ENCODE measurements at places on chromosomes 7 and 10.

GRCh38 chr7:157682064-157682945, 345.5 kb downstream of the DNAJB6 start:
- DNase-seq: no peak

DNA sequence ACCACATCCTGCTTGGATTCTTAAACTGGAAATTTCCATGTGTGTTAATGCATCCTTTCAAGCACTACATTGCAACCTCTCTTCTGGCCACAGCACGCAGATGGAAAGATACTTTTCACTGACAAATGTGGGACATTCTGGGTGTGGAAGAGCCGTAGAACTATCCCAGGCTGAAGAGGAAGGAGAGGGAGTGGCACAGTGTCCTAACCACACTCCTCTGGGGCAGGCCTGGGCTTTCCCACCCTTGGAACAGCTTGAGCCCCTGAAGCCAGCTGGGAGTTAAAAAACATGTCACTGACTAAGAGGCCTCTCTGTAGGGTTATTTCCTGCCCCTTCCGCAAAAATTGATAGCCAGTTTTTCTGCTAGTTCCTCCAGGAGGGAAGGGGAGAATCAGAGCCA, 34.0 kb upstream of the DNMBP start:
- DNase-seq: no peak

GRCh38 chr10:72158176-72158575, 57.6 kb upstream of the ANAPC16 start:
- DNase-seq: no peak

DNA sequence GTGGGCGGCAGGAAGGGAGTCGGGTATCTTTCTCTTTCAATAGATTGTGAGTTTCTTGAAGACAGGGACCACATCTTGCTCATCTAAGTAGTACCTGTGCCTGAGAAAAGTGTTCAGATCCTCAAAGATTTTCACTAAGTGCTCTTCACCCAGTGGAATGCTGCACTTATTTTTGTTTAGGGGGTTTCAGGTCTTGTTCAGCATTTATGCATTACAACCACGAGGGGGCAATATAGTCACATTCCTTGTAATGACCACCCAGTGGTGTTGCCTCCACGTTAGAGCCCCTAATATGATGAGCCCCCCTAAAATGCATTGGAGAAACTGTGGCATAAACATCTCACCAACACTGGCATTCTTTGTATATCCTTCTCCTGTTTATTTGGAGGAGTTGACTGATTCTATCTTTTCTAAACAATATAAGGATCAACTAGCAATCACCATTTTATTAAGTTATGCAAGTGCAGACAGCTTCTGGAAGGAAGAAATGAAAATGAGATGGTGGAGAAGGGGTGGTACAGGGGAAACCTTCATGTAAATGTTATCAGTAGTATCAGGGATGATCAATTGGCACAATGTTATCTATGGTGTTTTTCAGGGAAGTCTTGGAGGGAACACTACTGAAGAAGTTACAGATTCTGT, 3.1 kb upstream of the PAPSS2 start:
- DNase-seq: no peak

- DNase-seq: no peak
These were observed 102.1 kb downstream of the CRPPA start for GRCh38 chr7:16318989-16319915.

DNA sequence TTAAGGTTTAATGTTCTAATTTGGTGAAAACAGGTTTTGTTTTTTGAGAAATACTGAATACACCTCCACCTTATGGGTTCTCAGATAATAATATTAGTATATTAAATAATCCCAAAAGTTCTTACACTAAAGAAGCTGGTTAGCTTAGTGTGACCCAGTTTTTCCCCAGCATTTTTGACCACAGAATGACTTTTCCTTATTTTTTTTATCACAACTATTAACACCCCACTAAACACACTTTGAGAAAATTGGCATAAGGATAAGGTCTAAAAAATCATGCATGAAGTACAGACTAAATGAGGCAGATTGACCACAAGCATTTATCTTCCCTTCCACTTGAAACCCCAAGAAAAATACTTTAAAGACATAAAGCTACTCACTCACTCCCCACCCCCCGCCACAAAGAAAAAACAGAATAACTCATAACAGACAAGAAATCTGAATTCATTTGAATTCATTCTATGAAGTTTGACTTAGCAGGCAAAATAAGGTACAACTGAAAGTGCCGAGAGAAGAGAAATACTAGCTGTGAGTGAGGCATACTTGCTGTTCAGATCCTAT, 49.7 kb upstream of the WNT16 start:
- DNase-seq: no peak

GRCh38 chr10:110962443-110962842, 43.0 kb downstream of the SHOC2 start:
- DNase-seq: no peak

GRCh38 chr7:150875791-150876190, 23.5 kb downstream of the AOC1 start:
- no peak for DNase-seq

DNA sequence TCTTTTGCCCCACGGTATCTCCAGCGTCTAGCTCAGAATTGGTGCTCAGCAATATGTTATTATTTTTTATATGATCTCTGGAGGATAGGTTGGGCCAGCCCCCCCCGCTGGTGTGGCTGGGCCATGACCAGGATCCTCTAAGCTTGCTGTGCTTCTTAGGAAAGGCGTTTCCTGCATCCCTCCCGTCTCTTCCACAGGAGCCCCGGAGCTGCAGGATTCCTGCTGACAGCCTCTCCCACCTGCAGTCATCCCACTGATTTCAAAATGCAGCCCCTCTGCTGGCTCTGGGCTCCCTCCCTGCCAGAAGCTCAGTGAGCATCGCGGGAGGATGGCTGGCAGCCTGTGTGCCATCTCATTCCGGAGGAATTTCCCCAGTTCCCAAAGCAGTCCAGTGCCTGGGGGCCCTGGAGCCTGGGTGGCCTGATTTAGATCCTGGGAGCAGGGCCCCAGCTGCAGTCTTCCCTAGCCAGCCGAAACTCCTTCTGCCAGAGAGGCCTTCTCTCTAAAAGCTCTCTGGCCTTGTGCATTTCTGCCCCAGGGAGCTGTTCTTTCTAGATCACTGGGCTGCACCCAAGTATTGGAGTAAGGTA, 21.8 kb upstream of the GOLGA7B start:
- no peak for DNase-seq

DNA sequence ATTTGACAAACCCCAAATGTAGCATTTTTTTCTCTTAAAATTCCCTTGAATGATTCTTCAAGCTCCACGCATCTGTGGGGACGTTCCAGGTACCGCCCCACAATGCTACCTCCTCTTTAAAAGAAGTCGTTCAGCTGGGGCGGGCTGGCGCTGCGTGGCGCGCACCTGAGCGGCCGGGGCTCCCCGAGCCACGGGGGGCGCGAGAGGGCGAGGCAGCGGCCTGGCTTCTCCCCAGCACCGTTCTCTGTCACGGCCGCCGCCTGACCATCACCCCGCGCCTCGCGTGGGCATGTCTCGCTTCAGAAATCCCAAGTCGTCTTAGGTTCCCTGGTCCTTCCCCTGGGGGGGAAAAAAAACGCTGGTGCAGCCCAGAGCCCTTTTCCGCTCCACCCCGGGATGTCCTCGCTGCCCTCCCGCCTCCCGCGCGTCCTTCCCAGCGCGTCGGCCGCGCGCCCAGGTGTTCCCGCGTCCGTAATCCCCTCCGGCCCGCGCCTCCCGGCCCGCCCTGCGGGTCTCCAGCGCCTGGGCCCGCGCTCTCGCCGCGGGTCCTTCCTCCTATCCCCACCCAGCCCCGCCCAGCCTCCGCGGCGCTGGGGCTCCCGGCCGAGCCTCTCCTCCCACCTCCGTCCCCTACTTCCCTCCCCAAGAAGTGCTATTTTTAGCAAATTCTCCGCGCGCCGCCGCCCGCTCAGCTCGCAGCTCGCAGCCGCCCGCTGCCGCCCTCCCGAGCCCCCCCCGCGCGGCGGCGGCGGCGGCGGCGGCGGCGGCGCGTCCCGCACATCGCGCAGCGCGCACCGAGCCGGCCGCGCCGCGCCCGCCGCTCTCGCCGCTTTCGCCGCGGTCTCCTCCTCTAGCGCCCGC, 58.7 kb upstream of the PRPS1L1 start:
- DNase-seq: no peak

- no peak for DNase-seq
These were observed 224.7 kb downstream of the MLLT10 start for GRCh38 chr10:21758696-21759095.

DNA sequence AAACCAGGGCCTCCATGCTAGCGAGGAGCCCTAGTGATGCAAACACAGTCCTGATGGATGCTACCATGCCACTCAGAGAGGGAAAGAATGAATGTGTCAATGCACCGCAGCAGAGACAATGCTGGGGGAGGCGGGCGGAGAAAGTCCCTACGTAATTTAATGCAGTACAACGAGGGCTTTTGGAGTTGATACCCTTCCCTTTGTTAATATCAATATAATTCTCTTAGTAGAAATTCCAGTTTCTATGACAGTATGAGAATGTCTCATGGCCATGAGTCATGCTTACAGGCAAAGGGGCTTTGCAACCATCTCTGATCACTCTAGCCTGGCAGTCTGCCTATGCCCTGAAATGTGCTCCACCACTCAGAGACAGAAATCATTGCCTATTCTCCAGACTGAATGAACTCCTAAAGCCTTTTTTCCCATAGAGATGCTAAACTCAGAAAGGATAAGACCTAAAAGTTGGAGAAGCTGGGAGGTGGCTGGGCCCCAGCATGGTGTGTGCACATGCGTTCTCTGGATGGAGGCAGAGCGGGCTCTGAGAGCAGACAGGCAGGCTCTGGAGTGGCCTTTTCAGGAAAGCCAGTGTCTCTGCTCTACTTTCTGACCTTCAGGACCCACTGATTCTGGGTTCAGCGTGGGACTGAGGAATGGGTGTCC, 20.3 kb upstream of the GIMAP2 start:
- DNase-seq: no peak

GRCh38 chr10:128324058-128324827, 198.0 kb upstream of the MKI67 start:
- DNase-seq: no peak

DNA sequence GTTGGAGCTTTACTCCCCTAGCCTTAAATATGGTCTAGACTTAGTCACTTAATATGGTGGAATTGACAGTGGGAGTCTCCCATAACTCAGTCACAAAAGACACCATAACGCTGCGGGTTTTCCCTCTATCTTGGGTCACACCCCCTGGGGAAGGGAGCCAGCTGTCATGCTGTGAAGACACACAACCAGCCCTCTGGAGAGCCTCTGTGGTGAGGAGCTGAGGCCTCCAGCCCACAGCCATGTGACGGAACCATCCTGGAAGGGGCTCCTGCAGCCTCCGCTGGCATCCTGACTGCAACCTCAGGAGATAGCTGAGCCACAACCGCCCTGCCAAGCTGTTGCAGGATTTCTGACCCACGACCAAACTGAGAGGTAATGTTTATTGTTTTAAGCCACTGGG, 37.9 kb downstream of the PAXIP1 start:
- no peak for DNase-seq

DNA sequence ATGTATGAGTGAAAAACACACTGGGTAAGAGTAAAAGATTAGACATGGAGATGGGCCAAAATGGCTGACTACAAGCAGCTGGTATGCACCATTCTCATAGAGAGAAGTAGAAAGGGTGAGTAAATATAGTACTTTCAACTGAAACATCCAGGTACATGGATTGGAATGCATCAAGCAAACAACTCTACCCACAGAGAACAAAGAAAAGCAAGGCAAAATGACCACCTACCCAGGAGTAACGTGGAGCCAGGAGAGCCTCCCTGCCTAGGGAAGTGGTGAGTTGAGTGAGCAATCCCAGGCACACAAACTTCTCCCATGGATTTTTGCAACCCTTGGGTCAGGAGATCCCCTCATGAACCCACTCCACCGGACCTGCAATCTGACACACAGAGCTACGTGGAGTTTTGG, 212.8 kb downstream of the PTN start:
- no peak for DNase-seq

DNA sequence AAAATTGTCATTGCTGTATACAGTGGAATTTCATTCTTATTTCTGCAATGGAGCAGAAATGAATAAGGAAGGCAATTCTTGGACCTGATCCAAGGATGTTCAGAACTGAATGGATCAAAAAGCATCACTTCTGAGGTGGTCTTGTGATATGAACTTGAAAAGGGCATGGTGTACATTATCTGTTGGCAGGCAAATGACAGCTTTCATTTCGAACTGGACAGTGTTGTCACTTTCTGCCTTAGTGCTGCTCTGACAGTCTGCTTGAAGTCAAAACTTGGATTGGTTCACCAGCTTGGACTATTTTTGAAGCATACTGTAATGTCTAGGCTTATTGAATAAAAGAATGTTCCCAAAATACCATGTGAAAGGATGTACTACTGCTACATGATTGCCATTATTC, 52.0 kb downstream of the VCL start:
- no peak for DNase-seq

- DNase-seq: no peak
These were observed 19.9 kb downstream of the TCAF1 start for GRCh38 chr7:143882020-143882603.

- no peak for DNase-seq
These were observed 178.8 kb downstream of the ELMO1 start for GRCh38 chr7:37269711-37270508.

- DNase-seq: no peak
These were observed 12.0 kb downstream of the FXYD4 start for GRCh38 chr10:43383204-43383971.

- no peak for DNase-seq
These were observed 365.7 kb downstream of the GPR37 start for GRCh38 chr7:124399941-124400340.

DNA sequence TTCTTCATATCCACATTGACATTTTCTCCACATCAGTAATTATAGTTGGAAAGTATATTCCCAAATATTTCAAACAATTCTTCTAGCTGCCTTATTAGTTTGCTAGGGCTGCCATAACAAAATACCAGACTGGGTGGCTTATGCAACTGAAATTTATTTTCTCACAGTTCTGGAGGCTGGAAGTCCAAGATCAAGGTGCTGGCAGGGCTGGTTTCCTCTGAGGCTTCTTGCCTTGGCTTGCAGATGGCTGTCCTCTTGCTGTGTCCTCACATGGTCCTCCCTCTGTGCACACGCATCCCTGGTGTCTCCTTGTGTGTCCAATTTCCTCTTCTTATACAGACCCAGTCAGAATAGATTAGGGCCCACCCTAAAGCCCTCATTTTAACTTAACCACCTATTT, 34.5 kb downstream of the DOCK4 start:
- DNase-seq: no peak

DNA sequence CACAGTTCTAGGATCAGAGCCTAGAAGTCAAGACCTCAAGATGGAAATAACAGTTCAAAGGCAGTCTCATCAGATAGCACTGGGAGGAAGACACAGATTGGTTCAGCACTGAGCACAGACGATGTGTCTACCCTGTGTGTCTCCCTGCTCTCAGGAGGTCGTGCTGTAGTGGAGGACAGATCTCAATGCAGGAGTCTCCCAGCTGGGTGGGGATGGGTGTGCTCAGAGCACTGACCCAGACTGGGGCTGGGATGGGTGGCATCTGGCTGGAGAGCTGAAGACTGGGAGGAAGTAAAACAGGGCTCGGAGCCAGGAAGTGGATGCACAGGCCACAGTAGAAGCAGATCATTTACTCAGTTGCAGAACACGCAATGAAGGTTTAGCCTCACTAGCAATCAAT, 69.5 kb upstream of the GDF10 start:
- DNase-seq: no peak

GRCh38 chr10:94016727-94017714, 23.3 kb downstream of the PLCE1 start:
- DNase-seq: no peak

Data from activated CD4-positive, alpha-beta T cell treated with anti-CD3 and anti-CD28 coated beads, Interleukin-2, amount 50 U/mL, for 1 hour (primary cell).